ENCODE measurements at places on chromosomes 5 and 9.
A peak's percentile ranks its signal among the peaks of the same experiment; 100 is the strongest.

GRCh38 chr9:37337301-37337890 lies 85.1 kb upstream of the GRHPR start:
- no peak for DNase-seq

DNA sequence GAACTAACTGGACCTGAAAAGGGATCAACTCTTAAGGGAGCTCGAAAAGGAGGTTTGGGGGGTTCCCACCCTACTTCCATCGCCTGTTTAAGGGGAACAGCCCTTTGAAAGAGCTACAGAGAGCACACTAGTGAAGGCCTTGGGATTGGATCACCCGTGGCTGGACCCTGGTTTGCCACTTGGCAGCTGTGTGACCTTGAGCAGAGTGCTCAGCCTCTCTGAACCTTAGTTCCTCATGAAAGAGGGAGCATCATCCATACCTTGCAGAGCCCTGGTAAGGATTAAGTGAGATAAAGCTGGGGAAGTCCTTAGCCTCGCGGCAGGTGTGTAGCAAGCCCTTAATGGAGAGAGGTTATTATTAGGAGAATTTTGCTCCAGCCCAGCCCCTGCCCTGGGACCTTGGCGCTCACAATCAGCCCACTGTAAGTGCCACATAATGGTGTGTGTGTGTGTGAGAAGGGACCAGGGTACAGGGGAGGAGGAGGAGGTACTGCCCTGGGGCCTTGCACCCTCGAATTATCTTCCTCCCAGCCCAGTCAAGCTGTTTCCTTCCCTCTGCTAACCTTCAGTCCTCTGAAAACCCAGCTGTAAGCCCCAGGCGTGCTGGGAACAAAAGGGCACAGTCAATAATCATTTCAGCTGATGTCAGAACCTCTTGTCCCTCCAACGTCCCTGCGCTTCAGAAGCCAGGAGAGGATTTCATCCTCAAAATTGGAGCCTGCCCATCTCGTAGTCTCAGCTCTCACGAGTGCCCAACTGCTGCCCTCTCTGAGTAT lies 42.9 kb downstream of the FOXI1 start:
- DNase-seq: no peak

DNA sequence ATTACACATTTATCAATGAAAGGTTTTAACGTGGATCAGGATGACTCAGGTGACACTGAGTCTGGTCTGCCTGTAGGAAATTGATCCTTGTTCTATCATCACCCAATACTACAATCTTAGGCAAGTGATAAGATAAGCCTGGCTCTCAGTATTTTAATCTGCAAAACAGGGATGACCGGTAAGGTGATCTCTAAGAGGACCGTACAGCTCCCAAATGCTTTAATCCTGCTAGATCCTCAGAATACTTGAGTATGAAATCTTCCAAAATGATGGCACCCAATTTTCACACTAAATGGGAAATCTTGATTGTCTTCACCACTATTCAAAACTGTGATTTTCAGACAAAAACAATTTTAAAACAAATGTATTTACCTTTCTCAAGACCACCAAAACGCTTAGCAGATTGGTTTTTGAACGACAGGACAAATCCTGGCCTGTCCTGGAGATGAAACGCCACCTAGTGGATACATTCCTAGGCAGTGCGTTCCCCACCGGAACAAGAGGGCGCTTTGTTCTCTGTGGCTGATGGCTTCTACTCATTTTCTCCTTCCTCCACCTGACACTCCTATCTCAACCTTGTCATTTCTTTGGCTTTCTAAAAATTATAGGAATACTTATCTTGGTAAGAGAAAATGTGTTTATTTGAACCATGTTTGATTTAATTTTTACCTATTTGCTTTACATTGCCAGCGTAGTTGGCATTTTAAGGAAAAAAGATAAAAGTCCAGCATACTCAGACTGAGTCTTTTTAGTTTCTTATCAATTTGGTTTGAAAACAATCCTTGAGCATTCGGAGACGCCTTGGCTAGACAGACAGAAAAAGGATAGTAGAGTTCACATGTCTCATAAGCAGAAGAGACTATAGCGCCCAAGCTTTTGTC lies 41.2 kb upstream of the VCAN start:
- peak; percentile 67 for DNase-seq

DNA sequence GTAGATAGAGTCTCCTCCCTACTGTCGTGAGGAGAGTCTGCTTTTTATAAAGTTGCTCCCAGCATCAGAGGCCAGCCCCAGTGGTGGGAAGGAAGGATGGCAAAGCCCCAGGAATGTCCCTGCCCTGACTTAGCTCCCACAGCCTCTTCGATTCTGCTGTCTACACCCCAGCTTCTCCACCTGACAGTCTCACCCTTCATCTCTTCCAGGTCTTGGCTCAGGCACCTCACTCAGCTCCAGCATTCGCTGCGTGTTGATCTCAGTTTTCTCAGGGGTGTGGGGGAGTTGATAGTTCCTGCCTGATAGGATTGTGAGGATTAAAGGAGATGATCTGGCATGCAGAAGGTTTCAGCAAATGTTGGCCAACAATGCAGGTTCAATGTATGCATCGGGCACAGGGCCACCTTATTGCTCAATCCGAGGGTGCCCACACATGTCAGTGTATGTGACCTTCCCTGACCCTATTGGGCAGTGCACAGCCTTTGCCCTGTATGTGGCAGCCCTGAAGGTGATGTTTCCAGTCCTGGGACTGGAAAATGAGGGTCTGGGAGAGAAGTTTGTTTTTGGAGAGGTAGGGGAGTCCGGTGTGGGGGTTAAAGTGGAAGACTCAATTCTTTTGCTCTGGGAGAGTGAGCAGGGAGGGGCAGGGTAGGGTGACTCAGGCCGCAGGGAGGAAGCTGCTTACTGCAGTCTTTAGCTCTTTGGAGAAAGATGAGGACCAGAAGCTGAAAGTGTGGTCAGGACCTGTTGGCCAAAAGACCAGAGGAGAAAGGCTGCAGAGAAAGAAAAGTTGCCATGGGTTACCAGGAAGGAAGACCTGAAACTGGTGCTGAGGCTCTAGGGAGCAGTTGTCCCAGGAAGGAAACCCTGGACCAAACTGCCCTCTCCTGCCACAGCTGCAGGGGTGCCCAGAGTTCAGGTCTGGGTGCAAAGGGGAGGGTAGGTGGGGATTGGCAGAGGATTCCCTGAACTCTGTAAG lies 153.2 kb downstream of the MACROH2A1 start:
- peak; percentile 39 for DNase-seq

- no peak for DNase-seq
These were observed 375.6 kb upstream of the NUDT12 start for GRCh38 chr5:103938146-103938695.

- no peak for DNase-seq
These were observed 44.4 kb downstream of the ZNF474 start for GRCh38 chr5:122173474-122174415.

DNA sequence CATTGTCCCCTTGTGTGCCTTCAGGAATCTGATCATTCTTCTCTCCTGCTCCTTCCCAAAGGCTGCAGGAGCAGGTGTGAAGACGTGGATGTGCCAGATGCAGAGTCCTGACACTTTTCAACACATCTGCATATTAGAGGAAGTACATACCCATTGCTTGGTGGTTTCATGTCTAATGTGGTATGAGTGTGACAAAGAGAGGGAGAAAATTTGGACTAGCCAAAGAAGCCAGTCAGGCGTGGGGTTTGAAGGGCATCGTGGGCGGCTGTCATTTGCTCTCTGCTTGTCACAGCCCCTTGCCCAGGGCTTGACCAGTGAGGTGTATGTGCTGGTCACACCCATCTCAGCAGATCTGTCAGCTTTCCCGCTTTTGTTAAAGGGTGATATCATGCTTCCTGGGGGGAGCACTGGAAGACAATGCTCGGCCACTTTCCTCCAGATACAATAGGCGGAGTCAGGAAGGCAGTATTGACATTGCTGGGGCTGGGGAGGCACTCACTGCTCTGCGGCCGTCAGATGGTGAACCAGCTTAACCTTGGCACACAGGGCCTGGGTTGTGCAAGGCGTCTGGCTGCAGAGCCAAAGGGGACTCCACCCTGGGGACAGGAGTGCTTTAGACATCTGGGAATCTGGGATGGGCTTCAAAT lies 8.6 kb downstream of the TEK start:
- DNase-seq: peak; percentile 65

DNA sequence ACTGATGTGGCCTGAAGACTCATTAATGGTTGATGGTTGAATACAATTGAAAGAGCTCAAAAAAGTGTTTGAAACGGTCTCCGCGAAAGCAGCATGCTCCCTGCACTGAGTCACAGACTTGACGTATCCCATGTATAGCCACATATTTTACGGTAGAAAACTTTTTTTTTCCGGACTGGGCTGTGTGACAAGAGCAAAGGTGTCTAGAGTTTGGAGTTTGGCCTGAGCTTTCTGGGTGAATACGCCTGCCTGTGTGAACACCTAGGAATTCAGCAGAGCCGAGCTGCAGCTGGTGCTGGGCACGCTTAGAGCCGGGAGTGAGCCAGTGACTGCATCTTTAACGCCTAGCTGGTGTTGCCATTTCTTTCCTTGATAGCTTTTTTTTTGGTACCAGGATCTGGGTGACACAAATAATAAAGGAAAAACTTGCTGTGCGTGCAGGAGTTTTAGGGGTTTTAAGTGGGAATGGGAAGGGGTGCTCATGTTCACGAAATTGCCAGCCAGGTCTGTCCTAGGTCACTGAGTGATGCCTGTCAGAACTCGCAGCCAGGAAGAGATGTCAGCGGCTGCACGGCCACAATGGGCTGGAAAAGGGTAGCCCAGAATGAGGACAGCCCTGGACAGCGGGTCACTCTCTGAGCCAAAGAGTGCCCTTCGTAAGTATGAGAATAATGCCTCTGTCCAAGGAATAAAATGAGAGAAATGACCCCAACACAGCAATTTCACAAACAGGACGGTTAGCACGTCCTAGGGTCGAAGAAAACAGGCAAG lies 51.7 kb downstream of the PSMB7 start:
- DNase-seq: no peak

- no peak for DNase-seq
These were observed 8.8 kb downstream of the ZNF608 start for GRCh38 chr5:124737651-124738050.

GRCh38 chr9:81522716-81523551 lies 166.4 kb downstream of the TLE1 start:
- no peak for DNase-seq

GRCh38 chr5:148932355-148932935 lies 106.0 kb downstream of the ADRB2 start:
- no peak for DNase-seq

GRCh38 chr5:157828105-157828943 lies 30.6 kb downstream of the CLINT1 start:
- DNase-seq: no peak

GRCh38 chr9:3243683-3244082 lies 282.1 kb downstream of the RFX3 start:
- no peak for DNase-seq

GRCh38 chr9:115085773-115086377 lies 32.1 kb downstream of the TNC start:
- no peak for DNase-seq

DNA sequence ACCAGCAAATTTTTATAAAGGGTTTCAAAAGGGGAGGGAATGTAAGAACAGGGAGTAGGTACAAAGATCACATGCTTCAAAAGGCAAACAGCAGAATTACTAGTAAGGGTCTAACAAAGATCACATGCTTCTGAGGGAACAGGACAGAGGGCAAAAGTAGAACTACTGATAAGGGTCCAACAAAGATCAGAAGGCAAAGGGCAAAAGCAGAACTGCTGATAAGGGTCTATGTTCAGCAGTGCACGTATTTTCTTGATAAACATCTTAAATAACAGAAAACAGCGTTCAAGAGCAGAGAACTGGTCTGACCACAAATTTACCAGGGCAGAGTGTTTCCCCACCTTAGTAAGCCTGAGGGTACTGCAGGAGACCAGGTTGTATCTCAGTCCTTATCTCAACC lies 469.5 kb upstream of the PIK3R1 start:
- no peak for DNase-seq

GRCh38 chr5:61669531-61669930 lies 337.5 kb downstream of the ZSWIM6 start:
- no peak for DNase-seq

DNA sequence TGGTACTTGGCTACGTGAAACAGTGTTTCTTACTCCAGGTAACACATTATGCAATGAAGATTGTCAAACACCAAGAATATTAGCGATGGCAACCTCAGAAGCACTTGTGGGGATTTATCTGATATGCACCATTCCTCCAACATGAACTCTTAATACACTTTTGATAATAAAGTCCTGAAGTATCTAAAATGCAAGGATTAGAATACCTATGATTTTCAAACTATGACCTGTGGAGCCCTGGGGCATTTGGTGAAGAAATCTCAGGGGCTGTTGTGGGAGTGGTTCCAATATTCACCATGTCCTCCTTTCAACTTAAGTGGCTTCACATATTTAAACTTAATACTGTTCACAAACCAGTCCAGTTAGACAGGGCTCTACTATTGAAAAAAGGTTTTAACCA lies 214.6 kb upstream of the POU5F2 start:
- no peak for DNase-seq

DNA sequence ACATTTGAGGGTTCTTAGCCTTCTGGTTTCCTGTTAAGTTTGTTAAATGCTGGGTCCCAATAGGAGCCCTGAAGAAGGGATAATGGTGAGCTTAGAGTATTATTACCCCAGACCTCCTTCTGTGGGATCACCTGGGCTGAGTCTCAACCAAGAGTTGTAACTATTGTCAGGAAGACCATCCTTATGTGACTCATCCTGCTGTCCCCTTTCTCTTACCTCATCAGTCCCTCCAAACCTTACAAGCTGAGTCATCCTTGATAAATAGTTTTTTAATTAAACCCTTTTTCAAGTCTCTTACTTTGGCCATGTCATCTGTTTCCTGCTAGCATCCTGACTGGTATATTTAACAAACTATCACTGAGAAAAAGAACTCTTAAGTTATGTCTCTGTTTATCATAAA lies 502.8 kb downstream of the LRRC70 start:
- DNase-seq: no peak

DNA sequence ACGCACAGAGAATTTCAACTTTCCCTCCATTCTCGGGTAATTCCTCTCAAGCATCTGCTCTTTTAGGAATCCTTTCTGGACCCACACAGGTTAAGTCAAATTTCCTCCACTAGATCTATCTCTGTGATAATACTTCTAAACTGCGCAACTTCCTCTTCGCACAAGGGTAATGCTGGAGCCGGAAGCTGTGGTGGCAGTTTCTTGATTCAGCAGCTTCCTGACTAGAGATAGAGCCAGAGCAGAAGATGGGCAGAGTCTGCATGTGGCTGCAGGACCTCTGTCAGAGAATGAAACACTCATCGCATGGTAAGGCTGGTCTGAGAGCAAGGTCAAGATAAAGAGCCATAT lies 11.1 kb upstream of the CDC42SE2 start:
- peak; percentile 61 for DNase-seq

- no peak for DNase-seq
These were observed 164.0 kb downstream of the CCDC192 start for GRCh38 chr5:127867022-127867783.

DNA sequence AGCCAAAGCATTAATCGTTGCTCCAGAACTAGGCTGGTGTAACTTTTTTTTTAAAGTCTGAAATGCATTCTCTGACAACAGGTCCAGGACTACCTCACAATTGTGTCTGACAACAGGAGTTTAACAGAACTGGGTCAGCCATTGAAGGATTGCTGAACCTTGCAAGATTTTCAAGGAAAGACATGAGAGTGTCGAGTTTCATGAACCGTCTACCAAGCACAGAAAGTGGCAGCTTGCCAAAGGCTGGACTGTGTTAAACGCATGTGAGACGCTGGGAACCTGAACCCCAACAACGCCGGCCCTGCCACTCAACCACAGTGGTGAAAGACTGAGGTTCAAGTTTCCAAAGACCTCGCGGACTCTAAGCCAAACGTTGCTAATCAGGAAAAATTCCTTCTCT lies 79.1 kb downstream of the LHFPL2 start:
- DNase-seq: peak; percentile 86
